ENCODE measurements at places on chromosomes 7 and 10. TPM values are rescaled to one million over a fixed set of nuclear protein-coding genes. Genes with fewer than 3 reads are reported as not detected.

- DNase-seq: no peak
Observed at GRCh38 chr7:27526131-27526530, 136.6 kb downstream of the HIBADH start.

DNA sequence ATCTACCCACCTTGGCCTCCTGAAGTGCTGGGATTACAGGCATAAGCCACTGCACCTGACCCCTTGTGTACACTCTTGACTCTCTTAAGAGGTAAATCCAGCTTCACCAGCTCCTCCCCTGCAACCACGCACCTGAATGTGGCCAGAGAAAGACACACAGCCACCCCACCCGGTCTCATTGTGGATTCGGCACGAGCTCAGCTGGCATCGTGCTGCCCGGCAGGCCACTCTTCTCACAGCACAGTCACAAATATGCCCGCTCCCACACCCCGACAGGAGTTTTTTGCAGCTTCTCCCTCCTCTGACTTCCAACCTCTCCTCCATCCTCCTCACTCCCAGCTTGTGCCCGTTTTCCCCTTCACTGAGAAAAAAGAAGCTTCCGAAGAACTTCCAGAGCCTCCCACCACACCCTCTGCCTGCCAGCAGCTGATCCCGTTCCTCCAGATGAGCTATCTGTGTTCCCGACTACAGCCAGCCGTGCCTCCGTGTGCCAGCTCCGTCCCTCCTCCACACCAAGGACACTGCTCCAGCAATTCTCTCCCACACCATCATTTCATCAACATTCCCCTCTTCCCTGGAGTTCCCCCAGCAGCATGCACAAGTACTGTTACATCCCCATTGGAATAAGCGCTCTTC, 8.0 kb upstream of the SMARCD3 start:
- no peak for DNase-seq

DNA sequence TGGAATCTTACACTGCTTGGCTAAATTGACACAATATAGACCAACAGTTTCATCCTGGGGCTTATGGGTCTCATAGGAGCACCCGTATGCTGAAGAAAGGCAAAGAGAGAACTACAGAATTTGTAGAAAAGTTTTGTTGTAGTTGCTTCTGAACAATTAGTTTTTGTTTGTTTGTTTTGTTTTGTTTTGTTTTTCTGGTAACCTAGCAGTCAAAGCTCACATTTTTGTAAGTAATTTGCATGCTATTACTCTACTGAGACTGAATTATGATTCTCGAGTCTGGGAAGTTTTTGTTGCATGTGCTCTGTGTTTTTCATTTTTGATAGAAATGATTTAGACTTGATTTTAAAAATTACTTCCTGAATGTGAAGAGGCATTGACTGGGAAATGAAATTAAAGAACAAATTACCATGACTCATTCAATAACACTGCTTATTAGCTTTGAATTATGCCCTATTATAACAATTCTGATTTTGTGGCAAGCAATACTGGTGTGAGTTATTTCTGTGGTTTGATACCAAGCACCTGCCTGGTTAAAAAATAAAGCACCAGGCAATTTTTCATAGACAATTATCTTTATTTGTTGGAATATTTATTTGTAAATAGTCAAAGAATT, 438 bp downstream of the LSMEM1 start:
- no peak for DNase-seq

DNA sequence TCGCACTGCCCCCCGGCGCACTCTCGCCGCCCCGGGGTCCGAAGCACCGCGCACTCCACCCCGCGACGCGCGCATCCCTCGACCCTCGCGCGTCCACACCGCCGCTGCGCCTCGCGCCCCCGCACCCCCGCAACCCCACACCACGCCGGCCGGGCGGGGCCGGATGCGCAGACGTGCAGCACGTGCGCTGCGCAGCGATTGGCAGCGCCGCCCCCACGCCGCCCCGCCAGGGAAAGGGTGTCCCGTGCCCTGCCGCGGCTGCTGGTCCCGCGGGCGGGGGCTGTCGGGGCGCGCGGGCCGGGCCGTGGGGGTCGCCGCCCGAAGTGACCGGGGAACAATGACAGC, 53.7 kb upstream of the KDM7A start:
- peak; percentile 80 for DNase-seq

DNA sequence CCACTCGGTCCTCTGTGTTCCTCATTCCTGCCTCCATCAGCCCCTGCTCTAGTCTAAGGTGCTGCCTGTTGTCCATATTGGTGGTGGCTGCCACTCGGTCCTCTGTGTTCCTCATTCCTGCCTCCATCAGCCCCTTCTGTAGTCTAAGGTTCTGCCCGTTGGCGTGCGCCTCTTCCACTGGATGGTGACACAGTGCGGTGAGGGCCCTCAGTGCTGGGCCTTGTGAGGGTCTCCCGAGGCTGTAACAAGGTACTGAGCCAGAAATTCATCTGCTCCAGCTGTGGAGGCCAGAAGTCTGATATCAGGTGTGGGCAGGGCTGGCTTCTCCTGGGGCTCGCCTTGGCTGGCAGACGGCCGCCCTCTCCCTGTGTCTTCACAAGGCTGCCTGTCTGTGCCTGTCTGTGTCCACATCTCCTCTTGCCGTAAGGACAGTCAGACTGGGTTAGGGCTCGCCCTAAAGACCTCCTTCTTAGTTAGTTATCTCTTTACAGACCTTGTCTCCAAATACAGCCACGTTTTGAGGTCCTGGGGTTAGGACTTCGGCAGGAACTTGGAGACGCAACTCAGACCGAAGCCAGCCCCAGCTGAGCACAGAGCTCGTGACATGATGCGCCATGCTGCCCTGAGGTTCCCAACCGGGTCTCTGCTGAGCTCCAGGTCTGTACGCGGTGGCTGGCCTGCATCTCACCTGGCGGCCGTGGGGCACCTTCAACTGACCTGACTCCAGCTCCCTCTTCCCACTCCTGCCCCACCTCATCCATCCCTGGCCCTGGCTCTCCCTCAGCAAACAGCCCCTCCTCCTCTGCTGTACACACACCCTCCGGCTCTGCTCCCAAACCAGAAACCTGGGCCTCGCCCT, 181.4 kb upstream of the SHH start:
- DNase-seq: no peak

The C10orf67 gene
- total RNA-seq: not detected

The AKR1C8 gene
- total RNA-seq: 1.8 TPM

The PTPRZ1 gene
- not detected for total RNA-seq

Data from naive thymus-derived CD4-positive, alpha-beta T cell (primary cell).